ENCODE measurements at places on chromosomes 3 and 15.

- no peak for DNase-seq
These were observed 85.1 kb downstream of the DUT start for GRCh38 chr15:48416301-48416700.

DNA sequence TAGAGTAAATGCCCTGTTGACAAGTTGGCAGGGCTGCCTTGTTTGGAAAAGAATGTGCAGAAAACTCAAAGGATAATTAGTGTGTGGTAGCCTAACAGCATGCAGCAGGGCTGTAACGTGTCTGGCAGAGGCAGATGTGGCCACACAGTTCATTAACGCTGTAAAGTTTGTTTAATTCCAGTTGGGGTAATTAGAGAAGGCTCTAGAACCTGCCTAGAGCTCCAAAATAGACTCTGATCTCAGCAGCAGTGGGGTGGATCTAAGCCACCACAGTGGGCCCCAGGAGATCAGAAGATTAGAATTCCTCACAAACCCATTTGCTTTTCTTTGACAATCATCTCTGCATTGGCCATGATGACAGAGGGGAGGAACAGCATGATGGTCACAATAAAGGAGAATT lies 65.1 kb upstream of the LEKR1 start:
- peak; percentile 53 for DNase-seq

GRCh38 chr3:94671078-94671477 lies 608.2 kb downstream of the NSUN3 start:
- no peak for DNase-seq

- no peak for DNase-seq
These were observed 222.3 kb upstream of the CMC1 start for GRCh38 chr3:28018925-28019718.

DNA sequence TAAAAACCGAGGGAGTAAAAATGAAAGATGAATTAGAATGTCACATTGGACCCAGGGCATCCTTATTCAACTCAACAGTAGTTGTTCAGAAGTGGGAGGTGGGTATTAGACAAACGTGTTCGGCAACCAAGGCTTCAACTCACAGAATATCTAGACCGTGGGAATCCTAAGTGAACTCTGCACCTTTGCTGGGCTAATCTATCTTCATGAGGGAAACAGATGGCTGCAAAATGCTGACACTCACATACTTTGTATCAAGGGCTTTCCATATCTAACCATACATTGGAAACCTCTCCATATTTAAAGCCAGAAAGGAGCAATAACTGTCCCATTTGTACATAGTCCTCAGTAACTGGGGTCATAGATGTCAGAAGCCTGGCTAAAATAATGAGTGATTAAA lies 20.9 kb downstream of the PLSCR1 start:
- DNase-seq, result no peak

Data from Karpas-422 (cell line).